ENCODE measurements at places on chromosomes 11 and 22.

GRCh38 chr22:31036671-31037550 is 44.2 kb upstream of the SMTN start:
- no peak for DNase-seq

- DNase-seq = no peak
Measured at GRCh38 chr22:27163162-27164137, 506.1 kb downstream of the MIAT start.

- no peak for DNase-seq
Measured at GRCh38 chr11:10663365-10663764, 30.2 kb downstream of the IRAG1 start.

DNA sequence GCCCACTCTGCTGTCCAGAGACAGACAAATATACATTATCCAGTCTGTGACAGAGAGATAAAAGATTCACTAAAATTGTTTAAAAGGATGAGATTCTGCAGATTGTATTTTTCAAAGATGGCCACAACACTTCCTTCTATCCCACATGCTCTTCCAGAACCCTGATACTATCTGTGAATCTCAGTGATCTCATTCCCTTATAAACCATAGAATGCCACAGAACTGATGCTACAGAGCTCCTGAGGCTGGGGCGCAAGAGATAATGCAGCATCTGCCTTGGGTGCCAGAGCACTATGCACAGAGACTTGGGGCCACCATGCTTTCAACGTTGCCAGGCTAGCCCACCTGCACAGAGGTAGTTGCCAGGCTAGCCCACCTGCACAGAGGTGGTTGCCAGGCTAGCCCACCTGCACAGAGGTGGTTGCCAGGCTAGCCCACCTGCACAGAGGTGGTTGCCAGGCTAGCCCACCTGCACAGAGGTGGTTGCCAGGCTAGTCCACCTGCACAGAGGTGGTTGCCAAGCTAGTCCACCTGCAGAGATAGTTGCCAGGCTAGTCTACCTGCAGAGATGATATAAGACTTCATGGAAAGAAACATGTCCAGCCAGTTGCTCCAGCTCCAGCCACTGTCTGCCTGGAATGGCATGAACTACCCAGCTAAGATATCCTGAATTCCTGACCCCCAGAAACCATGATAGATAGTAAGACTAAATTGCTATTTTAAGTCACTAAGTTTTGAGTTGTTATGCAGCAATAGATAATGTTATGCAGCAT is 17.6 kb upstream of the SEPTIN5 start:
- DNase-seq = no peak

DNA sequence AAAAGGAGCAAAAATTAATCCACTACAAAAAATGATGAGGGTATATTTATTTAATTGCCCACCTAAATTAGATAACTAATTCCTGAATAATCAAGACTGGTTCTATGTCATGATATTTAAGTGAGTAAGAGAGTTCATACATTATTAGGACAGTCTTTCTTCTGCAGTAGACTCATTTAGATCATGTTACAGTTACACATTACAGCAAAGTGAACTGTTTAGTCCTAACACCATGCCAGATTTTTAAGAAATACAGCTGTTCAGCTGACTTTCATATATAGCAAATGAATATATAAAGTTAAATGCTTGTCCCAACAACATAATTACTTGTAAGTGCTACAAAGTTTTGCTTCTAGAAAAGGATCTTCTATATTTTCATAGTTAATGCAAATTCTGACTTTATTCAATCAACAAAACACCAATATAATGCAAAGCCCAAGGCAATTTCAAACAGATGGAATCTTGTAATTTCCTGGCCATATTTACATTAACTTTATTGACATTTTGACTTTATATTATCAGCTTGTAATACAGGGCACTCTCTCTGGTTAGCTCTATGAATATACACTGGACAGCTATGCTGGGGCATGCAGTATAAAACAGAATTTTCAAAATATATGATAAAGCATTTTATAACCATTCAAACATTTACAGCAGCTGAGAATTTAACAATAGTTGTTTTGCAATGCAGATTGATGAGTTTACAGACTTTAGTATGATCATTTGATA is 45.7 kb upstream of the TP53AIP1 start:
- DNase-seq = no peak

GRCh38 chr11:43554148-43554473 is 126.4 kb upstream of the HSD17B12 start:
- DNase-seq = no peak

DNA sequence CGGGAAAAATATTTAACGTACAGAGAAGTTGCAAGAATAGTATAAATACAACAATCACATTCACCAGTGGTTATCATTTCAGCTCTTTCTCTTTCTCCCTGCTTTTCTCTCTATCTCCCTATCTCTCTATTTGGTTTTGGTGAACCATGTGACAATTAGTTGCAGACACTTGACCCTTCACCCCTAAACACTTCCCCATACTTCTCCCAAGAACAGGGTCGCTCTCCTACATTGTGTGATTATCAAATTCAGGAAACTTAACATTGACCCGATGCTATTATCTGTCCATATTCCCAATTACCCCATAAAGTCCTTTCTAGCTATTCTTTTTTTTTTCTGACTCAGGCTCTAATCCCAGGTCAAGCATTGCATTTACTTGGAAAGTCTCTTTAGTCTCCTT is 4.8 kb upstream of the CYB5R3 start:
- no peak for DNase-seq

DNA sequence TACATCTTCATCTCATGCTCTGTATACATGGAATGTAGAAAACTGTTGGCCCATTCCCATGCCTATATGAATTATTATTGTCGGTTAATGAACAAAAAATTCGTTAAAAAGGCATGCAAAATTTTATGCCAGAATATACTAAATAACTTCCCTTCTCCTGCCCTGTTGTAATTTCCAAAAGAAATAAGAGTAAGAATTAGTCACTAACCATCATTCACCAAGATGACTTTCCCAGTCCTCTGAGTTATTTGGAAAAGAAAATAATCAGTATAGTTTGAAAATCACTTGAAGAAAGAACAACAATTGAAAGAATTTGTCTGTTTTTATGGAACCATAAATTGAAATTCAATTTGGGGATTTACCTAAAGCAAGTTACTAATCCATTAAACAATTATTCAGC is 1149.1 kb upstream of the RAG2 start:
- DNase-seq = no peak

GRCh38 chr22:38565441-38565840 is 4.5 kb downstream of the DMC1 start:
- no peak for DNase-seq

GRCh38 chr11:131792243-131792642 is 421.8 kb downstream of the NTM start:
- no peak for DNase-seq

DNA sequence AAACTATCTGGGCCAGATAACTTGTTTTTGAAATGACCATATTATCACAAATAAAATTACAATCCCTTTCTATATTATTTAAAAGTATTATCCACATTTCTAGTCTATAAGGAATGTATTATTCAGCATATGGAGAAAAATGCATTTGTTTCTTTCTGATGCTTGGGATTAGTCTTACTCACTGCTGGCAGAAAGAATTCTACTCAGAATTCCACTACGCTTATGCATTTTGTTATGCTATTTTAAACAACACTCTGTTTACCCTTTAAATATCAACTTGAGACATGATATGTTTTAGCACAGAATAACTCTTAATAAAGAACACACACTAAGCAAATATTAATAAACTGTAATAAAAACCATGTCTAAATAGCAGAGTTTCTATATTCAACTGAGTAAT is 77.6 kb upstream of the ANO3 start:
- no peak for DNase-seq

DNA sequence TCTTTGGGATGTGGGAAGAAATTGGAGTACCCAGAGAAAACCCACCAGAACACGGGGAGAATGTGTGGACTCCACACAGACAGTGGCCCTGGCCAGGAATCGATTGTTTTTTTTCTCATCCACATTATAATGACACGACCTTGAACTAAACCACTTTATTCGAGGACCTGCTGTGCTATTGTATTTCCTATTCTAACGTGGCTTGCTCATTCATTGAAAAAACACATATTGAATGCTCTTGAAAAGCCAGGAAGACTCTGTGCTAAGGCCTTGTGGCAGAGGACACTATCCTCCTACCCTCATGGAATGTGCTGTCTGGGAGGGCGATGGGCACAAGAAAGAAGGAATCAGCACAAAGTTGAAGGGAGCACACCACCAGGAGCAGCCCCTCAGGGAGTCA is 9.1 kb upstream of the SREBF2 start:
- DNase-seq = no peak

- peak; percentile 33 for DNase-seq
Measured at GRCh38 chr11:125569915-125570621, 791 bp downstream of the EI24 start.

- DNase-seq = no peak
Measured at GRCh38 chr22:34969001-34969790, 96.8 kb upstream of the ISX start.

DNA sequence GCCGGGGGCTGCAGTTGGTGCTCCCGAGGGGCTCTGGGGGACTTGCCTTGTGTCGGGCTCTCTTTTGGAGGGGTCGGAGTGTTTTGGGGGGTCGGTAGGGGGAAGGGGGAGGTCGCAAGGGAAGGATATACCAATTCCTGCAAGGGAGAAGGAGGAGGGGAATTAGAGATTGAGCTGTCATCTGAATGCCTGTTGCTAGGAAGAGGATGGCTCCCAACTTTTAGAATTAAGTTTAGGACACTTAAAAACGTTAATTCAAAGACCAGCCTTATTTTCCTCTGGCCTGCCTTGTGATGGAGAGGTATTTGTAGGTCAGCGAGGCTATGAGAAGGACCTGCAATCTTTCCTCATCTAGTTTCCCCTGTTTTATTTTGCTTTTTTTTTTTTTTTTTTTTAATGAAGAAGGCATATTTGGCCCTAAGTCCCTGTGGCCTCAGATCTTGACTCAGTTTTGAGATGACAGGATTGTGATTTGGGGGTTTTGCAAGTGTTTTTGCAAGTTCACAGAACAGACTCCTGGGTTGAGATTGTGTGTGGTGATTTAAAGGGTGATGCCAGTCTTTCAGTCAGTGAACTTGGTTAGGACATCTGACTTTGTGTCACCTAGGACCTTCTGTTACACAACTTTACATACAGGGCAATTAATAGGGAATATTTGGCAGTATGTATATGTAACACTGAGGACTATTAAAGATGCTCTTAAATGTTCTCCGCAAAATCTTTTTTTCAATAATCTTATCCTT is 672 bp downstream of the TMEM135 start:
- peak; percentile 10 for DNase-seq

- peak; percentile 87 for DNase-seq
Measured at GRCh38 chr22:20783844-20784723, 10.2 kb downstream of the SERPIND1 start.

DNA sequence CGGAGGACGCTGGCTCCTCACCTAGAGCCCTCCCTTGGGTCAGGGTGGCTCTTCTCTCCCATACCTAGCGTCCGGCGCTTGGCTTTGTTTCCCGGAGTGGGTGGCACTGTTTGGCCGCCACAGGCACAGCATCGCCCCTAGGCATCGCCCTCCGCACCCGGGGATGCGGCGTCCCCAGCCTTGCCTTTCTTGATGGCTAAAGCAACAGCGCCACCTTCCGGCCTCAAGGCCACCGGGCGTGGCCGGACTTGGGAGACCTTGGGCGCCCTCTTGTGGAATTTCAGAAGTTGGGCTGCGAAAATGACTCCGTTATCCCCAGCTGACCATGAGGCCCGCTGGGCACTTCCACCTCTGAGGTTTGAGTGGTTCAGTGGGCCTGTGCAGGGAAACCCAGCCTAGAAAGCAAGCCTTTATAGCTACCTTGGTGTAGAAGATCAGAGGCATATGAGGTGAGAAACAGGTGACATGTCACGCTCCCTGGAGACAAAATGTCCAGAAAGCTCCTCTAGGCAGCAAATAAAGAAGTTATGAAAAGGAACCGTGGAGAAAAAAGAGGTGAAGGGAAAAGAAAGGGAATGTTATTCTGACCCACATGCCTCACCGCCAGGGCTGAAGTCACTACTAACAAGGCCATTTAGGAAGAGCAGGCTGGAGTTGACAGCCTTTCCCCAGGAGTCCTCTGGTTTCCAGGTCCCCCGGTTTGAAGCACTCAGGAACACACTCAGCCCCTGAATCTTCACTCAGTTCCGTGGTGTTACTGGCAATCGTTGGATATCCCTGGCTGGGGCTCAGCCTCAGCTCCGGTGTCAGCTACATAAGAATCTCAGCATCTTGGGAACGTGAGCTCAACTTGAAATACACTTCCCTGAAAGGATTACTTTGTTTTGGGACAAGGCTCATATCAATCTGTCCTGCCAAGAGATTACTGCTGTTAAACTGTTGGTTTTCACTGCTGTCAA is 54.1 kb downstream of the SNX19 start:
- peak; percentile 92 for DNase-seq

GRCh38 chr11:124884340-124884739 is 13.3 kb downstream of the ROBO4 start:
- DNase-seq = no peak

DNA sequence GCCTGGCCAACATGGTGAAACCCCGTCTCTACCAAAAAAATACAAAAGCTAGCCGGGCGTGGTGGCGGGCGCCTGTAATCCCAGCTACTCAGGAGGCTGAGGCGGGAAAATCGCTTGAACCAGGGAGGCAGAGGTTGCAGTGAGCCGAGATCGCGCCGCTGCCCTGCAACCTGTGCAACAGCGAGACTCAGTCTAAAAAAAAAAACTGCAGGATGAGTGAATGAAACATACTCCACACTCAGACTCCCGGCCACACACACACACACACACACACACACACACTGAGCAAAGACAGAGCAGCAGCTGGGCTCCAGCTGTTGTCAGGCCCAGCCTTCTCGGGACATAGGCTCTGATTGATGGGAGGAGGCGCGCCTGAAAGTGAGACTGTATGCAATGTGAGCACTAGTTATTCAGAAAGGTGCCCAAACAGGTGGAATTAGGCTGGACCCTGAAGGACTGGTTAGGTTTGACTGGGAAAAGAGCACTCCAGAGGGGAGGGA is 1.5 kb upstream of the PLEKHA7 start:
- no peak for DNase-seq

DNA sequence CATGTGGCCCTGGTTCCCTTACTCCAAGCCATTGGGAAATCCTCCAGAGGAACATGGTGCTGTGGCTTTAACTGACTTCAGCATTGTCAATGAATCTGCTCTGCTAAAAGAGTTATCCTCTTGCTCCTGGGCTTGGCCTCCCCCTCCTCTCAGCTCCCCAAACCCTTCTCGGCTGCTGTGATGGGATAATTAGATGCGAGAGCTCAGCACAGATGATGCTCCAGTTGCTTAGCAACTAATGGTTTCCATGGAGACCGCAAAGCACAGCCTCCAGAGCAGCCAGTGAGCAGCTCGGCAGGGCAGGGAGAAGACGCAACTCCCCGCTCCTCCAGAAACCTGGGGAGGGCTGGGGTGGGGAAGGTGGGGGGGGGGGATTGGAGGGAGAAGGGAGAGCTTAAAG is 2.8 kb upstream of the UPK2 start:
- no peak for DNase-seq

- DNase-seq = no peak
Measured at GRCh38 chr11:47171856-47172255, 4.8 kb downstream of the ARFGAP2 start.

- no peak for DNase-seq
Measured at GRCh38 chr11:126630893-126631798, 275.7 kb downstream of the ST3GAL4 start.

GRCh38 chr22:50672471-50673230 is at the start of gene SHANK3:
SHANK3 (plus strand) TSS chr22:50672823.
- no peak for DNase-seq

- DNase-seq = no peak
Measured at GRCh38 chr11:102950622-102951081, 4.9 kb downstream of the MMP13 start.

GRCh38 chr11:61895718-61896059 is 4.3 kb upstream of the FADS3 start:
- no peak for DNase-seq

All from hematopoietic multipotent progenitor cell treated with erythropoietin and hydrocortisone succinate and interleukin-3 and kit ligand, for 8 days (in vitro differentiated cells).